ENCODE measurements at places on chromosomes 4 and X.
A peak's percentile ranks its signal among the peaks of the same experiment; 100 is the strongest.

DNA sequence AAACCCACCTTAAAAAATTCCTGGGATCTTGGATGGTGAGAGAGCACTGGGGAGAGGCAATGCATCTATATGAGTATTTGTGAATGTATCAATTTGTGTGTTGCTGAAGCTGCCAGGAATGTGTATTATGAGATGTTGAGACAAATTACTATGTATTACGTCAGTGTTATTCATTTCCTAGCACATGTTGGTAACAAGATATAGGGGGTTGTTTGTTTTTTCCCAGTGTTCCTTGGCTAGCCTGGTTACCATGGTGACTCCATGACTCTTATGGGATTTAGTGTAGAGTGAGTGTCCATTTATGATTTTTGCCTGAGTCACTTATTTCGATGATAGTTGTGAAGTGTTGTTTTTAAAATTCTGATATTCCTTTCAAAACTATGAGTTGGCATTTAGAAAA is 65.6 kb downstream of the RAB40A start:
- H3K4me3 ChIP-seq = no peak overlapping the region
- H3K27ac ChIP-seq = no peak overlapping the region
- no peak for DNase-seq
- H3K27me3 ChIP-seq = no peaks in the 10 kb centered on the region
- no peaks in the 10 kb centered on the region for H3K4me1 ChIP-seq
- peaks cover 17% of the 10 kb centered on the region for H3K36me3 ChIP-seq

DNA sequence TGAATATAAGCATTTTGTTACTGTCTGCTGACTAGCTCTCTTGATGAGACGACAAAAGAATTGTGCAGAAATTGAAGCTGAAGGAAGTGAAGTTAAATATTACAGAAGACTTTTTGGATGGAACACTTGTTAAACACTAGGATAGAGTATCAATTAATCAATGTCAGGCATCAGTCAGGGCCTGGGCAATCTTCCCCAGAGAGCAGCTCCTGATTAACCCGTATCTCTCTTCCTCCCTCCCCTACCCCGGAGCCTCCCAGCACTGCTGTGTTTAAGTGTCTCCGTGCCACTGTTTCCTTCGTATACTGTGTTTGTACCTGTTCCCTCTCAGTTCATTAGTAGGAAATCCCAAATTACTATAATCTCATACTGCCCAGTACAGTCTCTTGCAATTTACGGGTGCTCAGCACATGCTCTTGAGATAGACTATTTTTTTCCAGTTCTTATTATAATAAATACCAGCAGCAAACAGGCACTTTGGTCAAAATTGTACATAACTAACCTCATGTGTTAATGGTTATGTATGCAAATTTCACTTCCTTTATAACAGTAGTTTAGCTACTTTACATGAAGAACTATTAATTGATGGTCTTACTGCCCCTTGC is 765.7 kb upstream of the FTHL17 start:
- no peak overlapping the region for H3K27ac ChIP-seq
- no peak for DNase-seq
- no peaks in the 10 kb centered on the region for H3K36me3 ChIP-seq
- no peaks in the 10 kb centered on the region for H3K27me3 ChIP-seq
- no peaks in the 10 kb centered on the region for H3K4me1 ChIP-seq

GRCh38 chrX:136856050-136856449 is 24.5 kb downstream of the RBMX start:
- no peaks in the 10 kb centered on the region for H3K4me1 ChIP-seq
- peaks cover 63% of the 10 kb centered on the region for H3K36me3 ChIP-seq
- no peak overlapping the region for H3K4me3 ChIP-seq

DNA sequence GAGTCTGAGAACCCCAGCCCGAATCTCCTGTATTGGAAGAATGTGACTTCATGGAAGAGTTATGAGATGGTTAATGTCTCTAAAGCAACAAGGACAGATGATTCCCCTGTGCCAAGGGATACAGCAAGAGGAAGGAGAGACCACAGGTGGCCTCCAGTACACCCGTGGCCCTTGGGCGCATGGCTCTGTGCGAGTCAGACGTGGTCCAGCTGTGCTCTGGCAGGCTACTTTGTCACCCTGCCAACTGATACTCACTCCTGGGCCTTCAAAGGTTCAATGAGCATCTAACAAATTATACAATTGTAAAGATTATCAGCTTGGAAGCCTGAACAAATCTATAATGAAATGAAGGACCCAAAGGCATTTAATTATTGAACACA is 71.7 kb downstream of the NYX start:
- peaks cover 17% of the 10 kb centered on the region for H3K36me3 ChIP-seq
- H3K27me3 ChIP-seq = no peaks in the 10 kb centered on the region
- no peak overlapping the region for H3K27ac ChIP-seq
- H3K4me3 ChIP-seq = no peak overlapping the region
- DNase-seq = no peak
- peaks cover 3% of the 10 kb centered on the region for H3K4me1 ChIP-seq

GRCh38 chr4:5788144-5788543 is 77.1 kb downstream of the EVC start:
- H3K4me1 ChIP-seq = no peaks in the 10 kb centered on the region
- H3K36me3 ChIP-seq = peaks cover 34% of the 10 kb centered on the region
- no peaks in the 10 kb centered on the region for H3K27me3 ChIP-seq

- H3K27ac ChIP-seq = no peak overlapping the region
- no peaks in the 10 kb centered on the region for H3K36me3 ChIP-seq
- no peaks in the 10 kb centered on the region for H3K27me3 ChIP-seq
- H3K4me3 ChIP-seq = no peak overlapping the region
Observed at GRCh38 chr4:8840816-8841455, 30.7 kb downstream of the HMX1 start.

- H3K27ac ChIP-seq = no peak overlapping the region
Observed at GRCh38 chr4:116942315-116942714, 143.1 kb downstream of the TRAM1L1 start.

- H3K4me1 ChIP-seq = no peaks in the 10 kb centered on the region
- no peaks in the 10 kb centered on the region for H3K27me3 ChIP-seq
- DNase-seq = no peak
- H3K36me3 ChIP-seq = peaks cover 2% of the 10 kb centered on the region
- no peak overlapping the region for H3K27ac ChIP-seq
- no peak overlapping the region for H3K4me3 ChIP-seq
Observed at GRCh38 chrX:47098338-47099094, 20.3 kb downstream of the RGN start.

- no peak for DNase-seq
- H3K36me3 ChIP-seq = peaks cover 29% of the 10 kb centered on the region
- H3K4me1 ChIP-seq = no peaks in the 10 kb centered on the region
- H3K27me3 ChIP-seq = no peaks in the 10 kb centered on the region
- H3K4me3 ChIP-seq = no peak overlapping the region
Observed at GRCh38 chrX:18890049-18890381, 93.9 kb downstream of the PHKA2 start.

GRCh38 chr4:143232277-143232676 is 47.6 kb downstream of the USP38 start:
- no peaks in the 10 kb centered on the region for H3K4me1 ChIP-seq
- no peak overlapping the region for H3K27ac ChIP-seq
- no peak for DNase-seq
- H3K27me3 ChIP-seq = no peaks in the 10 kb centered on the region
- H3K36me3 ChIP-seq = no peaks in the 10 kb centered on the region
- H3K4me3 ChIP-seq = no peak overlapping the region

- peak; percentile 84 for DNase-seq
- H3K27me3 ChIP-seq = no peaks in the 10 kb centered on the region
- no peak overlapping the region for H3K4me3 ChIP-seq
- no peak overlapping the region for H3K27ac ChIP-seq
- H3K36me3 ChIP-seq = no peaks in the 10 kb centered on the region
Observed at GRCh38 chr4:8176547-8177399, 18.2 kb upstream of the ABLIM2 start.

DNA sequence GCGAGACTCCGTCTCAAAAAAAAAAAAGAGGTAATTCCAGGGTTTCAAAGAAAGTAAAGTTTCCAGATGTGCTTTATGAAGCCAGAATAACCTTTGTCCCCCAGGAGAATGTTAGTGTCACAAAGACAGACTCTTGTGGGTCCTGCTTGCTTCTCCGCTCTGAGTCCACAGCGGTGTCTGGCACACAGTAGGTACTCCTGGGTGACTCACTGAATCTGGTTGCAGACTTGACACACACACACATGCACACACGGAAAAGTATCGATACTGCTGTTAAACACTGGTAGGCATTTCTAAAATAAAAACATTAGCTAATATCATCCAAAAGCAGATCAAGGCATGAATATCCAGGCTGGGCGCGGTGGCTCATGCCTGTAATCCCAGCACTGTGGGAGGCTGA is 22.9 kb downstream of the TMEM187 start:
- no peaks in the 10 kb centered on the region for H3K27me3 ChIP-seq
- no peak overlapping the region for H3K27ac ChIP-seq
- no peaks in the 10 kb centered on the region for H3K4me1 ChIP-seq
- peaks cover 2% of the 10 kb centered on the region for H3K36me3 ChIP-seq
- H3K4me3 ChIP-seq = no peak overlapping the region

DNA sequence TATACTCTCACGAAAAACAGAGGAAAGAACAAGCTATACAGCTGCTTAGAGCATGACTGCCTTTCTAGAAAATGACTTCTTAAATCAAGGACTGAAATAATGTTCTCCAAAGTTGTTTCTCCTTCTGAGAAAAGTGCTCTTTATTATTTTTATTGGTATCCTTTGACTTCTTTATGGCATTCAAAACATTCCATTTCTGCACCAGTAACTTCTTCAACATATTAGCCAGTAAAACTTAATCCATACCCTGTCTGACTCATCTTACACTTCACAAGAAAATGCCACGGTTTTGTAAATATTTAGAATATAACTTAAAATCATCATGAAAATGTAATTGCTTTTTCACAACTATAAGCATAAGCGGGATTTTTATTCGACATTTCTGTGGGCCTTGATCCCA is 180.4 kb downstream of the NR3C2 start:
- no peaks in the 10 kb centered on the region for H3K27me3 ChIP-seq
- no peak for DNase-seq
- no peaks in the 10 kb centered on the region for H3K36me3 ChIP-seq
- no peaks in the 10 kb centered on the region for H3K4me1 ChIP-seq
- no peak overlapping the region for H3K27ac ChIP-seq

GRCh38 chr4:116101321-116101720 is 984.1 kb downstream of the TRAM1L1 start:
- H3K36me3 ChIP-seq = peaks cover 25% of the 10 kb centered on the region
- H3K4me3 ChIP-seq = no peak overlapping the region
- no peaks in the 10 kb centered on the region for H3K27me3 ChIP-seq
- H3K4me1 ChIP-seq = no peaks in the 10 kb centered on the region
- H3K27ac ChIP-seq = no peak overlapping the region
- DNase-seq = no peak

DNA sequence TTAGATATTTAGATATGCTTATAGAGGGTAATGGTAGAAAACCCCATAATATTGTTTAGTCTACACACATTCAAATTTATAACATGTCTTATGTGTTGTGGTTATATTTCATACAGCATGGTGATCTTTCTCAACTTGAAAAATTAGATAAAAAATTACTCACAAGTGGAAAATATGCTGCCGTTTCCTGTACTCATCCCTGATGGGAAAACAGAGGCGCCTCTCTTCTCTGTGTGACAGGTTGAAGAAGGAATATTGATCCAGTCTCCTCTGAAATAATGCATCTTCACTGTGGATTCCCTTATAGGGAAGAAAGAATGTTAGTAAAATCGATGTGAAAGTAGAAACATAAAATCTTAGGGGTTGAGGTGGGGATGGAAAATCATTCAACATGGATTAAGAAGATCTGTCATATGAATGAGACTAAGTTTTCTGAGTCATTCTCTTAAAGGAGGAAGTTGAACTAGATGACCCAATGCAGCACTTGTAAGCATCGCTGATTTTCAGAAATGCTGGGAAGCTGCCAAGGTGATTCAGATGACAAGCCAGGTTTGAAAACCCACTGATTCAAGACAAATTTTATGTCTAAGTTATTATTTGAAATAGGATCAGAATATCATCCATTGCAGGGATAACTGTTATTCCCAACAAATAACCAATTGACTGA is 70.7 kb downstream of the ANKRD50 start:
- no peaks in the 10 kb centered on the region for H3K27me3 ChIP-seq
- no peak overlapping the region for H3K4me3 ChIP-seq
- H3K27ac ChIP-seq = no peak overlapping the region
- no peaks in the 10 kb centered on the region for H3K4me1 ChIP-seq
- H3K36me3 ChIP-seq = peaks cover 4% of the 10 kb centered on the region

GRCh38 chr4:185298728-185299430 is 89.5 kb downstream of the SNX25 start:
- no peak overlapping the region for H3K4me3 ChIP-seq
- no peak overlapping the region for H3K27ac ChIP-seq
- H3K4me1 ChIP-seq = no peaks in the 10 kb centered on the region
- DNase-seq = no peak
- no peaks in the 10 kb centered on the region for H3K27me3 ChIP-seq

DNA sequence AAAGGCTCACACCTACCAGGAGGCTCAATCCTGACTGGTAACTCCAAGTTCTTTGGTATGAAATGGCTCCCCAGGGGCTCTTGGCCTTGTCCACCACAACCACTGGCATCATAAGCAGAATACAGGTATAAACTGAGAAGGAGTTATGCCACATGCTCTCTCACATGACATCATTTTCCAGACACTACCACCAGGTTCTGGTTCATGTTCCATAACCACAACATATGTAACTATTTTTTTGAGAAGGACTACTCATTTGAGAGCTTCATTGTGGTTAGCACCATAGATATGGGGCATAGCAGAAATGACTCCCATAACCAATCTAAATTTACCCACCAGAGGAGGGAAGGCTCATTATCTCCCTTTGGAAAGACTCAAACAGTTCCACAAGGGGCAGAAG is 19.6 kb downstream of the PRDM5 start:
- H3K4me1 ChIP-seq = no peaks in the 10 kb centered on the region
- no peak for DNase-seq
- peaks cover 12% of the 10 kb centered on the region for H3K36me3 ChIP-seq
- H3K27me3 ChIP-seq = no peaks in the 10 kb centered on the region

- no peak overlapping the region for H3K27ac ChIP-seq
- no peaks in the 10 kb centered on the region for H3K36me3 ChIP-seq
- H3K4me3 ChIP-seq = no peak overlapping the region
- DNase-seq = peak; percentile 80
- H3K4me1 ChIP-seq = no peaks in the 10 kb centered on the region
Observed at GRCh38 chrX:107484002-107484726, 34.7 kb downstream of the FRMPD3 start.
